ENCODE measurements at places on chromosomes 12 and 14. TPM values are rescaled to one million over a fixed set of nuclear protein-coding genes. Genes with fewer than 3 reads are reported as not detected.

Gene SPX
- total RNA-seq: 0.44 TPM

Gene HOXC11
- not detected for total RNA-seq

Gene AQP5
- total RNA-seq: 7.2 TPM

Gene TRPV4
- 3.2 TPM for total RNA-seq

Gene OR4E1
- not detected for total RNA-seq

Gene HNF1A
- total RNA-seq: not detected

Gene SPTB
- 2.6 TPM for total RNA-seq
